ENCODE measurements at places on chromosomes 2 and 18.

- DNase-seq: no peak
Observed at GRCh38 chr2:9251154-9252001, 44.8 kb downstream of the ASAP2 start.

DNA sequence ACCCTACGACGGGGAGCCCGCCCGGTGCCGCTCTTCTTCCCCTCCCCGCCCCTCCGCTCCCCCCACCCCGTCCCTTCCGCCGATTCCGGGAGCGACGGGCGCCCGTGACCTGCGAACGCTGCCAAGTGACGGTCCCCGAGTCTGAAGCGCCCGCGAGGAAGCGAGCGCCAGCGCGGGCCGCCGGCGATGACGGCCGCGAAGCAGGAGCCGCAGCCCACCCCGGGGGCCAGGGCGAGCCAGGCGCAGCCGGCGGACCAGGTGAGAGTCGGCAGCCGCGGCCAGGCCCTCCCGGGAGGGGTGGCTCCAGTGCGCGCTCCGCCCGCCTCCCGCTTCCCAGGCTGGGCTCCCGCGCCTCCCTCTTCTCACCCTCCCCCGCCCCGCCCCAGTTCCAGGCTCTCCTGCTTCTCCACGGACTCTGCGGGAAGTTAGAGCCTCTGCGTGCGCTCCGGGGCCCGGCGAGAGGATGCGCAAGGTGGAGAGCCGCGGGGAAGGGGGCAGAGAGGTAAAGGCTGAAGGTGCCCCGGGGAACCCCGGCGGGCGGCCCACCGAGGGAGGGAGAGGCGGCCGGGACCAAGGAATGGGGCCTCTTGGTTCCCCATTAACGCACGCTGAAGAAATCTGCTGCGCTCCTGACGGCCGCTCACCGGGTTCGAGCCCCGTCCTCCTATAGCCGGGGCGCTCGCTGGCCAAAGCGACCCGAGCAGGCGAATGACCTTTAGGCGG is 719.5 kb downstream of the DPP10 start:
- DNase-seq: no peak

GRCh38 chr2:143123911-143124310 is 5.3 kb upstream of the ARHGAP15 start:
- DNase-seq: no peak

DNA sequence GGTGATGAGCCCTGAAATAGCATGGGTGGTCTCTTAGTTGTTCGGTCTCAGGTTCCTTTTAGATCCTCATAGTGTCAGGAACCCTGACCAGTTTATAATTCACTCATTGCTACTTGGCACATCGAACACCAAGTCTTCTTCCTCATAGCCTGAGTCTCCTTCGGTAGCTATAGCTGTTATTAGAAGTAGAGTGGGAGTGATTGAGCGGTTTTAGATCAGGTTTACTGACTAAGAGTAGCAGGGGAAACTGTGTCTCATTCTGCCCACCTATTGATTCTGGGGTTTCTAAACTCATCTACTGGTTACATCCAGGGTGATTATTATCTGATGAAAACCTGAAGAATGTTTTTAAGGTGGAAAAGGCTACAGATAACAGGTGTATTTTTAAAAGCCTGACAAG is 114.6 kb downstream of the SETBP1 start:
- no peak for DNase-seq

DNA sequence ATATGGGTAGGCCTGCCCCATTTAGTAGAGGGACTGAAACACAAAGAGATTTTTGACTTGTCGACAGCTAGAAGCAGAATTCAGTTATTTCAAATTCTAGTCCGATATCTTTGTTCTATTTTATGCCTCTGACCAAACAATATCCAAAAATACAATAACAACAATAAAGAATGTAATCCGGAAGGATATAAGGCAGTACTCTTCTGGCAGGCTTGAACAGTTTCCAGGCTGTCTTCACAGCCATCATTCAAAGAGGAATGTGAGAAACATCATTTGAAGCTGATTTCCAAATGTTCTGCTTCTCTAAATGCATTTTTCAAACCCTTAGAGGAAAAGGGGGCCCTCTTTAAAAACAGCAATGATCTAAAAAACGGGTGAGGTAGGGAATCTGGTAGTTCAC is 36.7 kb upstream of the SPTBN1 start:
- DNase-seq: no peak

DNA sequence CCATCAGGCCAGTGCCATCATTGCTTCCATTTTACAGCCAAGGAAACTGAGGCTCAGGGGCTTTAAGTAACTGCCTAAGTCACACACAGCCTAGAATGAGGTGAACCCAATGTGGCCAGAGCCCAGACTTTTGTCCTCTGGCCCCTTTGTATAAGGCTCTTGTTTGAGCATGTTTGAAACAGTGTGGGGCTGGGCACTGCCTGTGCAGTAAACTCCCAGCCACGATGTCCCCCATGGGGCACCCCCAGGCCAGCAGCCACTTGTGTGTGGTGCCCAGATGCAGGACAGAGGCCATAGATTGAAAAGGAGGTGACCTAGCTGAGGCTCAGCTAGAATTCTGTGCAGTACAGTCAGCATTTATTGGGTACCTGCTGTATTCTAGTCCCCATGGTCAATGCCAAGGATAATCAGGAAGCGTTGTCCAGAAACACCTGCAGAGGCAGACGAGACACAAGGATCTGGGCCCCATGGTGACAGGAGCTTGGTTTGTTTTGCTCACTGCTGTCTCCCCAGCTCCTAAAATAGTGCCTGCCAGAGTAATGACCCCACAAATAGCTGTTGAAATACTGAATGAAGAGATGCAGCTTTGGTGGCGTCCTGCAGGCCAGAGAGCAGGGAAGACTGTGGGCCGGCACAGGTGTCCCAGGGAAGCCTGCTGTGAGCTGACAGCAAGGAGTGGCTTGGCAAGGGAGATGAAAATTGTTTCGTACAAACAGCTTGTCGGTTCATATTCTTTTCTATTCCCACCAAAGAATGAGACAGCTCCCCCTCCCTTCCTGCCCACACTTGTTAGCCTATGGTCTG is 160.7 kb downstream of the LDLRAD4 start:
- DNase-seq: no peak

Measured in SIG-M5 (cell line).